ENCODE measurements at places on chromosomes 12 and 14. TPM values are rescaled to one million over a fixed set of nuclear protein-coding genes. Genes with fewer than 3 reads are reported as not detected.

DNA sequence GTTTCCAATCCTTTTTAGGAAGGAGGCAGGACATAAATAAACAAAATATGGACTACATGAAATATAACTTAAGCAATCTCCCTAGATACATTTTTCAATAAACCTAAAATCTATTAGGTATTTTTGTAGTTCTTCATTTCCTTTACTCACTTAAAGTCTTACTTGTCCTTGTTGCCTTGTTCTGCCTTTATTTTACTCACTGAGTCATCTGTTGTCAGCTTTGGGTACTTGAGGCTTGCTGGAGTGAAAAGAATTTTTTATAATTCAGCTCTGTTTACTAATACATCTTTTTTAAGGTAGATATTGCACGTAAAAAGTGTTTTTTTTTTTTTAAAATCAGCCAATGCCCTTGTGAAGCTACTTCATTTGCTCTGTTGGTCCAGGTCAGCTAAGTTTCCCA, 216.2 kb downstream of the PELI2 start:
- no peak for DNase-seq

LTBP2 gene
- 21.7 TPM for total RNA-seq

ETV6 gene
- total RNA-seq: 27.8 TPM

CMA1 gene
- total RNA-seq: not detected

- no peak for DNase-seq
Measured at GRCh38 chr14:102295270-102295669, 9.7 kb downstream of the MOK start.

GRCh38 chr12:51368640-51369517, 22.3 kb downstream of the GALNT6 start:
- DNase-seq: peak; percentile 71

DNA sequence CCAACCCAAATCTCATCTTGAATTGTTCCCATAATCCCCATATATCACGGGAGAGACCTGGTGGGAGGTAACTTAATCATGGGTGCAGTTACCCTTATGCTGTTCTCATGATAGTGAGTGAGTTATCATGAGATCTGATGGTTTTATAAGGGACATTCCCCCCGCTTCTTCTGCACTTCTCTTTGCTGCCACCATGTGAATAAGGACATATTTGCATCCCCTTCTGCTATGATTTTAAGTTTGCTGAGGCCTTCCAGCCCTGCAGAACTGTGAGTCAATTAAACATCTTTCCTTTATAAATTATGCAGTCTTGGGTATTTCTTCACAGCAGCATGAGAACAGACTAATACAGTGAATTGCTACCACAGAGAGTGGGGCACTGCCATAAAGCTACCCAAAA, 179.1 kb downstream of the LRIG3 start:
- no peak for DNase-seq

DNA sequence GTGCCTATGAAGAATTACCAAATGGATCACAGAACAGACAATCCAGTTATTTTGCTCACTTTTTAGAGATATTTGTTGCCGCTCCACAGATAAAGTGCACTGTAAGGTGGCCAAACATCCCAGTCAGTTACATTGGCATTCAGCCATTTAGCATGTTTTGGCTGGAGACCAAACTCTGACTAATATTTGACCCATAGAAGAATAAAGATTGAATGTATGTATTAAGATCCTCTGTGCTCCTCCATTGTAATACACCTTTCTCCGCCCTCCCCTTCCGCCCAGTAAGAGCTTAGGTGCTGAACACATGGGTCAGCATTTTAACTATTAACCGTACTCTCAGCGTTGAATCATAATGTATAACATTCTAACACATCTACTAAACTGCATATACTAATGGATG, 163.4 kb downstream of the ANO6 start:
- no peak for DNase-seq

- no peak for DNase-seq
Measured at GRCh38 chr14:31994391-31995033, 82.6 kb upstream of the ARHGAP5 start.

DNA sequence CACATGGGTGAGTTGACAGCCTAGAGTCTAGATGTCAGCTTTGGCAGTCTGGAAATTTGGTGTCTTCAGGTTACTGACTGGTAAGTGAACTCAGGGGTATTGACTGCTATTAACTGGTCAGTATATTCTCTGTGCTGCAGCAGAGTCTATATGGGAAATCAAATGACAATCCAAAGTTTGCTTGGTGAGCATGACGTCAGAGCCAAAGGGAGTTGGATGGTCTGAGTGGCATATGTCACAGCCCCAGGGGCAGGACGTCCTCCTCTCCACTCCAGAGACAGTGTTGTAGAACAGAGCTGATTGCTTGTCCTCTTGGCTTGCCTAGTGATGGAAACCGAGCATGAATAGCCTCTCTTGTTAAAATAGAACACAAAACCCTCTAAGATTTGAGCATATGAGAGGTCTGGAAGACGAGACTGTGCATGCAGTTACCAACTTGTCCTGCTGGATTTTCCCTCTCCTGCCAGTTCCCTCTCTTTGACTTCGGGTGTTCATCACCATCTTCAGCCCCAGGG, 3.3 kb upstream of the TBC1D30 start:
- no peak for DNase-seq

NRXN3 gene
- 4.3 TPM for total RNA-seq

GRCh38 chr12:6612652-6613014, 5.5 kb upstream of the CHD4 start:
- DNase-seq: no peak

PPP2R5C gene
- 121 TPM for total RNA-seq

Measured in suprapubic skin (tissue), 4 donors.